ENCODE measurements at places on chromosomes 12 and 14.
A peak's percentile ranks its signal among the peaks of the same experiment; 100 is the strongest.

- DNase-seq, result no peak
Measured at GRCh38 chr14:63897721-63898163, 44.9 kb downstream of the SYNE2 start.

DNA sequence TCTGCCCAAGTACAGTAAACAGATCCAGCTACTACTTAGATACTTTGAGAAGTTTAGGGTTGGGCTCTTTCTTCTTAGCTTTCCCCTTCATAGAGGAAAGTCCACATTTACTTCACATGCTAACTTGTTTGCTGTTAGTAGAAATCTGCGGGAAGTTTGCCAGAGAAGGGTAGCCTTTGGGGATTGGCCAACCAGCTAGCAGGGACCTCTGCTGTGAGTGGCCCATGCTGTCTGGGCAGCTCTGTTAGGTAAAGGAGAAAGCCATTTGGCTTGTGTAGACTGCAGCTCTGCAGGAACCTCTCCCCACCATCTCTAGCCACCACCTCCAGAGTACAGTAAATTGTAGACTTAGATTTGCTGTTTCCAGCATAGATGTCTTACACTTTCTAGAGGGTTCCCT lies 193.9 kb downstream of the RGS6 start:
- no peak for DNase-seq

DNA sequence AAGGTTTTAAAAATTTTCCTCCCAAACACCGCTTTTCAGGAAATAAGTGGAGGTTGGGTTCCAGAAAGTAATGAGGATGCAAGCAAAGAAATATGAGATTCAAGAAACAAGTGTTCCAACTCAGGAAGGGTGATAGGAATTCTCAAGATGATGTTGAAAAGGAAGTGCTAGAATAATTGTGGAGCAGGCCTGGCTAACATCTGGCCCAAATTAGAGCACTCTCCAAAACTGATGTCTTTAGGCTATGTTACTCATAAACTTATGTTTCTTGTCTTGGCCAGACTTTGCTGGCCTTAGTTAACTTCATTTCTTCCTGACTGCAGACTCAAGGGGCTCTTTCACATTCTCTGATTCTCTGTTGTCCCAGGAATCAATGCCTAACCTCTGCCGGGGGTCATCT lies 116.3 kb downstream of the TMTC3 start:
- no peak for DNase-seq

GRCh38 chr12:241266-241665 lies 21.4 kb downstream of the SLC6A13 start:
- no peak for DNase-seq

DNA sequence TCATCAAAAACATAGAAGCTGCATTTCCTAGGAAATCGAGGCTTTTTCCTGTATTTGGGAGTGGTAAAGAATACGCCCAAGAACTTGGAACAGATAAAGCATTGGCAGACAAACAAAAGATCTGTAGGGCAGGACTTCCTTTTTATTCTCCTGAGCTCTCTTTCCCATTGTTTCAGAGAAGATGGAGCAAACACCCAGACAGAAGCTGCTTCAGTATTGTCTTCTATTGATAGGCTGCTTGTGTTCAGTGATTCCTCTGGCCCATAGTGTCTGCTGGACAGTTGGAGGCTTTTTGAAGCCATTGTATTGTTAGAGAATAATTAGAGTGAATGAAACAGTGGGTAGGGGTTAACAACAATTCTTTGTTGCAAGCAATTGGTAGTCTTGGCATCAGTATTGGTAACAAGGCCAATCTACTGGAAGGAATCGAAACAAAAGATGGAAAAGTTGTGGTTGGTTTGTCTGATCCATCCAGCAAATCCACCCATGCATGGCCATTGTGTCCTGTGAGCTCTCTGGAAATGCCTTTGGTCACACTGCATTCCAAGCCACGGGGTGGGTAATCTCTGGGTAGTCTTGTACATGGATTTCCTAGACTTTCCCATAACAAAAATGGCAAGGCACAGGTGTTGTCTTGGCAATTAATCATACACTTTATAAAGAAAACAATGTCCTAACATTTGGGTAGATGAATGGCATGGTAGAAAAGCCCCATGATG lies 424.8 kb downstream of the RAD51B start:
- DNase-seq, result no peak

- no peak for DNase-seq
Measured at GRCh38 chr14:94458096-94458495, 5.5 kb upstream of the SERPINA11 start.

- no peak for DNase-seq
Measured at GRCh38 chr12:104578453-104578852, 121.7 kb downstream of the CHST11 start.

DNA sequence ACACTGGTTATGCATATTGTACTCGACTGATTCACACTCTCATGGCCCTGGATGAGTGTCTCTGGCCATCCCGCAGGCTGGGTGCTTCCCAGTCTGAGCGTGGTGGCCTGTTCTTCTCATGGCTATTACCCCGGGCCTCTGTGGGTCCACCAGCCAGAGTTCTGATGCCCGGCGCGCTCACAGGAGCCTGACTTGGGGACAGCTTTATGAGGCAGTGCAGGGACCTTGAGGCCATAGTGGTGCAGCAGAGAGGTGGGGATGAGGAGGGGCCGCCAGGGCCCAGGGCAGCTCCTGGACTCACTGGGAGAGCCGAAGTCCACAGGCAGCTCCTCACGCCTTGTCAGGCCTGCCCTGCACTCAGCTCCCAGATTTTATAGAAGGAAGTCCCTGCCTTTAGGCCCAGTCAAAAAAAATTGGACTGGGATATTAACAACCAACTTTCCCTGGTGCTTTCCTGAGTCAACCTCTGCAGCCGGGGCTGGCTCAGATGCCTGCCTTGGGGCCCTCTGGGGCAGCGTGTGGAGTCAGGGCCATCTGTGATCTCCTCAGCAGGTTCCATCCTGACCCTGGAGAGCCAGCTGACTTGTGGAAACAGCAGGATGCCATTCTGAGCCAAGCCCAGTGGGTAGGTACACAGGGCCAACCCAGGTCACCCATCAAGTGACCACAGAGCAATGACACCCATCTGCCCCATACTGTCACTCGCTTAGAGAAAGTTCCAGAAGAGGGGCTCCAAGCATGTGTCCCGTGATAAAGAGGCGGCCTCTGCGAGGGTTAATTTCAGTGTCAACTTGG lies 89.4 kb upstream of the DIO3 start:
- DNase-seq, result no peak

DNA sequence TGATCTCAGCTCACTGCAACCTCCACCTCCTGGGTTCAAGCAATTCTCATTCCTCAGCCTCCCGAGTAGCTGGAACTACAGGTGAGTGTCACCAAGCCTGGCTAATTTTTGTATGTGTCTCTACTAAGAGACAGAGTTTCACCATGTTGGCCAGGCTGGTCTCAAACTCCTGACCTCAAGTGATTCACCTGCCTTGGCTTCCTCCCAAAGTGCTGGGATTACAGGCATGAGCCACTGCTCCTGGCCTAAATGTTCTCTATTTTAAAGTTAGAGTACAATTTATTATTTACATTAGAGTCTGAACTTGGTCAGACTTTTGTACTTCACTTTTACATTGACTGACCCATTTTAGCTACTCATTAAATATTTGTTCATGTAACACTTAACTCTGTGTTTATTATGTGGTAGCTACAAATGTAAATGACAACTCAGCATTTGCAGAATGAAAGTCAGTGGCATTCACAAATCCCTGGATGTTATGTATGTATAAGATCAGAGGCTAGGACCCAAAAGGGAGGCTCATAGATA lies 409.6 kb downstream of the APAF1 start:
- DNase-seq, result no peak

DNA sequence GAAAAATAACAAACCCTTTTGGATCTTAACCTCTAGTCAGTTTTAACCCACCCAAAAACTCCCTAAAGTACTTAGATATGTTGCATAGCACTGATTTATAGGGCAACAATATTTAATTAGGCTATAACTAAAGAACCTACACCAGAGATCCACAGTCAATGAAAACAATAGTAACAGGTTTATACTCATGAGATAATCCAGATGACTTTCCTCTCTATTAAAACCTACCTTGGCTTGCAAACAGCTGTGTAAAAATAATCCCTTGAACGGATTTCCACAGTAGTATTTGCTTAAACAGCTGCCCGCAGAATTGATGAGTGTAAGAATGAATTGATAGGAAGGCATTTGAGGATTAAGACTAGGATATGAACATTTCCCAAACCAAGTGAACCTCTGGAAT lies 104.3 kb upstream of the PTPRR start:
- no peak for DNase-seq

DNA sequence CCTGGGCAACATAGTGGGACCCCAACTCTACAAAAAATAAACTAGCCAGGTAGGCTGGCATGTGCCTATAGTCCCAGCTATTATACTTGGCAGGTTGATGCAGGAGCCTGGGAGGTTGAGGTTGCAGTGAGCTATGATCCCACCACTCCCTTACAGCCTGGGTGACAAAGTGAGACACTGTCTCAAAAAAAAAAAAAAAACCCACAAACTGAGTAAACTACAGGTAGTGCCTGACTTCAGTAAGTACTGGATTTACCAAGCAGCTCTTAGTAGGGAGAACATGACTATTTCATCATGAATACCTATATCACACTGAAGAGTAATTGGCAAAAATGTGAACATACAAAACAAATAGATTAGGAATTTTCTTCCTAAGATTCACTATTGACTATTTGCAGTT lies 32.4 kb upstream of the AP4S1 start:
- no peak for DNase-seq

- no peak for DNase-seq
Measured at GRCh38 chr14:57883061-57883460, 17.2 kb upstream of the SLC35F4 start.

DNA sequence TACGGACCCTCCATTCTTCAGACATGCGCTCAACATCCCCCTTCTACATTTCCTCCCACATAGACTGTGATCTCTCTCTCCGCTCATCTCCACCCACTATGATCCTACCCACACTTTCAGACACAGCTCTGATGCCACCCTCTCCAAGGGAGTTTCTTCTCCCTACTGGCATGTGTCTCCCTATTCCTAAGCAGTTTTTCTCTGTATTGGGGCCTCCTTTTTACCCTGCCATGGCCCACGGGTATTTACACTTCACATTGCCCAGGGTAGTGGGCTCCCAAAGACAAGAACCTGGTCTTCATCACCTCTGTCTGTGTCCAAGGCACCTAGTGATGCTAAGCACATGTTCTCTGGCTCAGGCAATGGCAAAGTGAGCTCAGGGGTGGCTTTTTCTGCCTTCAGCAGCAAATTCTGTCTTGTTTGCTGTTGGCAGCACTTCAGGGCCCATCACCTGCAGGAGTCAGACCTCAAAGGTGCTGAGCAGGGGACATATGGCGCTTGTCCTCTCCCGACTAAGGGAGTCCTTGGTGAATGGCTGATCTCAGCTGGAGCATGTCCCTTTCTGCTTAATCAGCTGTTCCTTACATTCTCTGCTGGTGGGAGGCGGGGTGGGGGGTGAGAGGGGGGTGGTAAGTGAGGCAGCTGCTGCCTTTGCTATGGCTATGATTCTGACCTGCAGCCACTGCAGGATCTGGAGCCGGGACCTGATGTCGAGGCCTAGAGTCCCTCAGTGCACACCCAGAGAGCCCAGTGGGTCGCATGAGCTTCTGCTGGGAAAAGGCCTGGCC lies 256.8 kb downstream of the PCNX1 start:
- DNase-seq, result no peak

GRCh38 chr12:80443974-80444666 lies at the start of gene PTPRQ:
TSS of gene PTPRQ (plus strand) at chr12:80444235. CDS start at chr12:80444346, 111 bp downstream.
- DNase-seq, result no peak

GRCh38 chr12:47714826-47715386 lies 9.1 kb upstream of the RPAP3 start:
- DNase-seq, result no peak

DNA sequence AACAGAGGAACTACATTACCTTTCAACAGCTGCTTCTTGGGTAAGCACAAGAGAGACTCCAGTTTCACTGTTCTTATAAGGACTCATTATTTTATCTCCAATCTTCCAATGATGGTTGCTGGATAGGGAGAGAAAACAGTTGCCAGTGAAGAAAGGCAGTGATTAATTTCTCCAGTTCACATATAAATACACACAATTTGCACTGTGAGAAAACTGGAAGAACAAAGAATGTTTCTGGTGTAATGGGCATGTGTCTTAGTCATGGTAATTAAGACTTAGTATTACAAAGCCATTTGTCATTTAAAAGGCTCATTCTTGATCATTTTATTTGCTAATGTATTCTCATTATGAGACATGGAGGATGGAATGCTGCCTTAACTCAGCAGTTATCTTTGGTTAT lies 78.0 kb upstream of the FAR2 start:
- no peak for DNase-seq

- peak; percentile 8 for DNase-seq
Measured at GRCh38 chr14:68663385-68664076, 129.3 kb downstream of the ZFP36L1 start.

GRCh38 chr12:66502911-66503310 lies 176.0 kb downstream of the GRIP1 start:
- no peak for DNase-seq

DNA sequence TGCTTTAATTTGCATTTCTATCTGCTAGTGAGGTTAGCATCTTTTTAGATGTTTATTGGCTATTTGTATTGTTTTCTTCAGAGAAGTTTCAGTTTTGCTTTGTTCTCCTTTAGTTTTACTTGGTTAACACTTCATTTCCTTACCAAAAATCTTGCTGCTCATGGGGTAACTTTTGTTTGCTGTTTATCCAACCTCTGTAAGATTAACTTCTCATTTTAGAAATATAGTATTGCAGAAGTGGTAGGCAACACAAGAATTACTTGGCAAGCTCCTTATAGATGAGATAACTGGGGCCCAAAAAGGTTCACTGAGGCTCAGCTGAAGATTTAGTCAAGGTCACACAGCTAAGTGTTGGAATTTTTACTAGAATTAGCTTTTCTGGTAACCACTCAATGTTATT lies 40.5 kb downstream of the ALKBH1 start:
- no peak for DNase-seq

GRCh38 chr12:122028165-122028904 lies 6.7 kb downstream of the BCL7A start:
- no peak for DNase-seq

- DNase-seq, result no peak
Measured at GRCh38 chr12:109554761-109555160, 18.5 kb downstream of the MMAB start.

DNA sequence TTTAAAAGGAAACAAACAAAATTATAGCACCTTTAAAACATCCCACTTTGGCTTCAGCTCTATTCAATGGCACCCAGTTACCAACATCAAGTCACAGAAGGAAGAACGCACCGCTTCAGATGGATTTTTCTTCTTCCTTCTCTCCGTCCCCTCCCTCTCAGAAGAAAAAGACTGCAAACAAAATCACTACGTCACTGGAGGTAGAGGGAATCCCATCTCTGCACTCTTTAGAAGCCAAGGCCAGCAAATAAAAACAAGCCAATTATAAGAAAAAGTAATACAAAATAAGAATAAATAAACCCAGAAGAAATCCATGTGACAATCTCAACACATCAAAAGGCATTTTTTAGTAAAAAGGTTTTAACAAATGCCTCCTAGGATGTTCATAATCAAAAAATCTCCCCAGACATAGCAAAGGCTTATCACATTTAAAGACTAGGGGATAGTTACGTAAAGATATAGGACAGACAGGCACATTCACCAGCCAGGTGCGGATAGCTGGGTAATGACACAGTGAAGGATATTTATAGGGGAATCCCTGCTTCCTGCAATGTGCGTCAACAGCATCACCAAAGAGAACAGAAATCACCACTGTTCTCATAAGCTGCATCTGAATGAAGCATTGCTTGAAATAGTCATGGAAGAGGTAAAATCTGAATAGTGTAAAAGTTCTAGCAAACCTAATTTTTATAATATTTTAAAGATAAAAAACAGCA lies 89.4 kb downstream of the R3HDM2 start:
- DNase-seq, result no peak

Measured in stimulated activated CD4-positive, alpha-beta T cell treated with anti-CD3 and anti-CD28 coated beads, Interleukin-12 subunit alpha, Interleukin-12 subunit beta, amount 100 ng/mL, for 4 hours (primary cell).